ENCODE measurements at places on chromosomes 13 and 19.

DNA sequence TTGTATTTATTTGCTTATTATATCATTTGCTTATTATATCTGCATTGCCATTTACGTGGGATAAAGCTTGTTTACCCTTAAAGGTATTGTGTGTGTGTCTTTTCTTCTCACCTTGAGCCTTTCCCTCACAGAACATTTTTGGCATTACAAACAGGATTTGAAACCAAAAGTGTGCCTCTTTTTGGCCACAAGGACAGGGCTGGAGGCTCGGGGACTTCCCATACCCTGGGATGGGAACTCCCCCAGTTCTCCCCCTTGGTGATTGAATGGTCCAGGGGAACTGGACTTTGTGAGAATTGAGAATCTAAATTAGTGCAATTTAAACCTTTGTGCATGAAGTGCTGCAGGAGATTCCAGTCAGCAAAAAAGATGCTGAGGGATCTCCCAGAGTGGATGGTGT lies 2.4 kb upstream of the ZNF506 start:
- peaks cover under 1% of the 10 kb centered on the region for H3K36me3 ChIP-seq
- H3K27ac ChIP-seq: no peak overlapping the region
- no peak for DNase-seq
- no peaks in the 10 kb centered on the region for H3K27me3 ChIP-seq
- no peak overlapping the region for H3K4me3 ChIP-seq

DNA sequence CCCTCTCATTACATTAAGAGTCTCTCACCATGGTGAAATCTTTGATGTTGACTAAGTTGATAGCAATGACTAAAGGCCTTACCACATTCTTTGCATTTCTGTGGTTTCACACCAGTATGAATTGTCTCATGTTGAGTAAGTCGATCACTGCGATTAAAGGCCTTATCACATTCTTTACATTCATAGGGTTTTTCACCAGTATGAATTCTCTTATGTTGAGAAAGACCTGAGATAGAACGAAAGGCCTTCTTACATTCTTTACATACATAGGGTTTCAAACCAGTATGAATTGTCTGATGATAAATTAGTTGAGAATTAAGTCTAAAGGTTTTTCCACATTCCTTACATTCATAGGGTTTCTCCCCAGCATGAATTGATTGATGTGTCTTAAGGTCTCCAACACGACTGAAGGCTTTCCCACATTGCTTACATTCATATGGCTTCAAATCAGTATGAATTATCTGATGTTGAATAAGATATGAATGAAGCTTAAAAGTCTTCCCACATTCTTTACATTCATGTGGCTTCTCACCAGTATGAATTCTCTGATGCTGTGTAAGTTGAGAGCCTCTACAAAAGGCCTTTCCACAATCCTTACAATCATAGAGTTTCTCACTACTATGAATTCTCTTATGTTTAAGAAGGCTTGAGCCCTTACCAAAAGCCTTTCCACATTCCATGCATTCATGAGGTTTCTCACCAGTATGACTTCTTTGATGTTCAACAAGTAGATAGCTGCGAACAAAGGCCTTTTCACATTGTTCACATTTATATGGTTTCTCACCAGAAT lies 45.6 kb downstream of the ZNF283 start:
- H3K27ac ChIP-seq: no peak overlapping the region
- no peak overlapping the region for H3K4me3 ChIP-seq
- no peaks in the 10 kb centered on the region for H3K27me3 ChIP-seq
- peaks cover 2% of the 10 kb centered on the region for H3K36me3 ChIP-seq

- H3K27ac ChIP-seq: no peak overlapping the region
- no peak overlapping the region for H3K4me3 ChIP-seq
- no peak for DNase-seq
- H3K36me3 ChIP-seq: peaks cover 42% of the 10 kb centered on the region
- peaks cover 8% of the 10 kb centered on the region for H3K4me1 ChIP-seq
Measured at GRCh38 chr13:95604556-95604915, 40.0 kb downstream of the DZIP1 start.

DNA sequence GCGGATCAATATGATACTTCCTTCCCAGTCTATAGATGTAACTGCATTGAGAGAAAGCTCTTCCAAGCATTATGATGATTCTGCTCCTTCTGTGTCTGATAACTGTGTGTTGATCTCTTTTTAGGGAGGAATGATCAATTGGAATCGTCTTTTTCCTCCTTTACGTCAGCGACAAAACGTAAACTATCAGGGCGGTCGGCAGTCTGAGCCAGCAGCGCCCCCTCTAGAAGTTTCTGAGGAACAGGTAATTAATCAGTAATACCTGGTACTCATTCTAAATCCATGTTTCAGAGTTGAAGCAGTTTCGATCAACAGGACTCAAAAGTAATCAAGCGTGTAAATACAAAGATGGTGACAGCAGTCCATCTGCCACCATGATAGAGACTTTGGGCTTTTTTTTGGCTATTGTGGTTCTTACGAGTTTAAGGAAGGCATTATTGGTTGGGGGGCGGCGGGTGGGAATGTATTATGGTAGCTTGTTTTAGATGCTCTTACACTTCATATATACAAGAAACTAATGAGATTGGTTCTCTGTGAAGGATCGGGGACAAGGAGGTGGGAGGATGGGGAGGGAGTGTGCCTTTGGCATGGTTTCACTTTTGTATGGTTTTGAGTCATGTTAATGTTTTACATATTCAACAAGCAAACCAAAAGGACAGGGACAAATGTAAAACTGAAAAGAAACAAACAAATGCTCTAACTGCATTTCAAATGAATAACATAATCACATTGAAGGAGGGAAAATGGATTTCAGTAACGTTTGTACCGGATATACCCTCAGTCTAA lies 60.7 kb upstream of the GPR183 start:
- H3K36me3 ChIP-seq: peaks cover 2% of the 10 kb centered on the region
- H3K27ac ChIP-seq: peak overlapping the region; percentile 15
- H3K27me3 ChIP-seq: no peaks in the 10 kb centered on the region

GRCh38 chr13:98410612-98411011 lies 166.3 kb downstream of the STK24 start:
- peaks cover 21% of the 10 kb centered on the region for H3K36me3 ChIP-seq
- H3K4me1 ChIP-seq: peaks cover 7% of the 10 kb centered on the region
- no peak for DNase-seq
- no peak overlapping the region for H3K4me3 ChIP-seq

DNA sequence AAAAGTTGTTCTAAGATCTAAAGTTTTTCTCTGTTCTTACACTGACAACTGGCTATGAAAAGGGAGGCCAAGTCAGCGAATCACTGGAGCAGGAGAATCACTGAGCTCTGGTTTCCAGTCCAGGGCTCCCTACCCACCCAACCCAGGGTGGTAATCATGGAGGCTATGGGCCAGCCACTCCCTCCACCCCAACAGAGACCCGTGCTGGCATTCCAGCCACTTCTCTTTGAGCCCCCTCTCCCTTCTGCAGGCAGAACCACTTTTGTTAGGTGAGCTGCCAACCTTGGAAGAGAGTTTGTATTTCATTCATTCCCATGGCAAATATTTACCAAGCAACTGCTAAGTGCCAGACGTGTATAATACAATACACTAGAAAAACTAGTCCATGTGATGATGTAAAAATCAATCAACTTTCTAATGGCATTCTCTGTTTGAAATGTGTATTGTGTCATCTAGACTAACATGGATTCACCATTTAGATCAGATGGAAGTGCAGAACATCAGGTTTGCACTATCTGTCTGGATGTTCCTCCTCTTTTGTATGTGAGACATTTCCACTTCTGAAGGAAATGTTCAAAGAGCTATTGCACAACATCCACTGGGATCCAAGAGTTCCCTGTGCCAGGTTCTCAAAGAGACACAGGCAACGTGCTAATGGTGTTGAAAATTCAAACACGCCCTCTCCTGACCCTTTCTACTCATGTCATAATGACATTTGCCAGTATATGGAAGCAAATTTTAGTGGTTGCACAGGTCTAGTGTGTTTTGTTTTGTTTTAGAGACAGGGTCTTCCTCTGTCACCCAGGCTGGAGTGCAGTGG lies 5.3 kb downstream of the MLNR start:
- no peak overlapping the region for H3K4me3 ChIP-seq
- H3K4me1 ChIP-seq: peaks cover 8% of the 10 kb centered on the region
- H3K27ac ChIP-seq: no peak overlapping the region
- peaks cover 34% of the 10 kb centered on the region for H3K27me3 ChIP-seq
- H3K36me3 ChIP-seq: no peaks in the 10 kb centered on the region

- H3K36me3 ChIP-seq: no peaks in the 10 kb centered on the region
- DNase-seq: no peak
- H3K4me1 ChIP-seq: no peaks in the 10 kb centered on the region
- no peak overlapping the region for H3K27ac ChIP-seq
- H3K4me3 ChIP-seq: no peak overlapping the region
- no peaks in the 10 kb centered on the region for H3K27me3 ChIP-seq
Measured at GRCh38 chr13:58960888-58961287, 1202.8 kb downstream of the DIAPH3 start.

DNA sequence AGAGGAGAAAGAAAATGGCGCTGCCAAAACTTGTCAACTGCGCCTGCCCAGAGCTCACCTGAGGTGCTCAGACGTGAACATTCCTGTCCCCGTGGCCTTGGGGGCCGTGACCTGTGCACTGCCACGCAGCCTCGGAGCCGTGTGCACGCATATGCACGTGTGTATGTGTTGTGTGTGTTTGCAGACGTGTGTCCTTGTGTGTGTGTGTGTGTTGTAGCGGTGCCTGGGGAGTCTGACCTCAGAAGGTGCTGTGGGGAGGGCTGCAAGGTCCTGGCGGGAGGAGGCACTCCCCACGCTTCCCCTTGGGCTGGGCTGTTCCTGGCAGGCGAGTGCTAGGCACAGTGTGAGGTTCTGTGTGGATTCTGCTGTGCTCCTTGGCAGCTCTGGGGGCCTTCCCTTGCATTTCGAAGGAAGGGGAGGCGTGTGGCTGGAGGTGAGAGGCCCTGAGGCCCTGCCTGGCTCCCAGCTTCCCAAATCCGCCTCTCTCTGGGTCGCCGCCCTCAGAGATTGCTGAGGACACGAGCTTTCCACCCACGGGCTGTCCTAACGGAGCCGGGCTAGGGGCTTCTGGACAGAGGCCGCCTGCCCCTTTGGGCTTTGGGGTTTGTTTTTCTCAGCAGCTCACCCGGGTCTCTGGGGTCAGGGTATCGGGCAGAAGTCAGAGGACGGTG lies 4.5 kb downstream of the BSG start:
- H3K4me1 ChIP-seq: peaks cover 50% of the 10 kb centered on the region
- no peak overlapping the region for H3K27ac ChIP-seq
- DNase-seq: no peak
- H3K27me3 ChIP-seq: no peaks in the 10 kb centered on the region
- peaks cover 65% of the 10 kb centered on the region for H3K36me3 ChIP-seq
- no peak overlapping the region for H3K4me3 ChIP-seq

DNA sequence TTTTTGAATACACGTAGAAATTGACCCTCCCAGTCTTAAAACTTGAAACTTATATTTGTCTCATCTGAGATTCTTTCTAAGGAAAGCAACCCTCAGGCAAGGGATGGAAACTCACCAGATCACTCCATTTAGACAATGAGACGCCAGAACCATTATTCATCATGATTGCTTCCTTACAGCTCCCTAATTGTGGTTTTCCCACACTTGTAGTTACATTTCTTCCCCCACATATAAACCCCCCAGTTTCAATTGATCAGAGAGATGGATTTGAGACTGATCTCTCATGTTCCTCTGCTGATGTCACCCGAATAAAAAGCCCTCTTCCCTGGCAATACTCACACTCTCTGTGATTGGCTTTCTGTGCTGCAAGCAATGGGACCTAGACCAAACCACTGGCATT lies 197.9 kb upstream of the STARD13 start:
- no peaks in the 10 kb centered on the region for H3K27me3 ChIP-seq
- no peak overlapping the region for H3K27ac ChIP-seq
- H3K36me3 ChIP-seq: no peaks in the 10 kb centered on the region
- no peak overlapping the region for H3K4me3 ChIP-seq

- H3K4me1 ChIP-seq: peaks cover 2% of the 10 kb centered on the region
- H3K27me3 ChIP-seq: no peaks in the 10 kb centered on the region
- H3K4me3 ChIP-seq: no peak overlapping the region
- H3K27ac ChIP-seq: no peak overlapping the region
- DNase-seq: no peak
Measured at GRCh38 chr13:97660594-97661260, 226.8 kb downstream of the RAP2A start.

DNA sequence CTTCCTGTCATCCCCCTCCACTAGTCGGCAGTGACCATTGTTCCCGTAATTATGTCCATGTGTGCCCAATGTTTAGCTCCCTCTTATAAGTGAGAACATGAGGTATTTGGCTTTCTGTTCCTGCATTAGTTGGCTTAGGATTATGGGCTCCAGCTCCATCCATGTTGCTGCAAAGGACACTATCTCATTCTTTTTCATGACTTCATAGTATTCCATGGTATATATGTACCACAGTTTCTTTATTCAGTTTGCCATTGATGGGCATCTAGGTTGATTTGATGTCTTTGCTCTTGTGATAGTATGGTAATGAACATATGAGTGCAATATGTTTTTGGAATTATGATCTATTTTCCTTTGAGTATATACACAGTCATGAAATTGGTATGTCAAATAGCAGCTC lies 522.1 kb downstream of the DCT start:
- H3K27ac ChIP-seq: no peak overlapping the region
- no peak overlapping the region for H3K4me3 ChIP-seq
- no peaks in the 10 kb centered on the region for H3K27me3 ChIP-seq
- H3K36me3 ChIP-seq: no peaks in the 10 kb centered on the region
- no peaks in the 10 kb centered on the region for H3K4me1 ChIP-seq

GRCh38 chr19:15128162-15128770 lies 21.1 kb downstream of the SYDE1 start:
- H3K4me1 ChIP-seq: peaks cover 22% of the 10 kb centered on the region
- no peaks in the 10 kb centered on the region for H3K27me3 ChIP-seq
- no peak overlapping the region for H3K4me3 ChIP-seq
- DNase-seq: no peak

DNA sequence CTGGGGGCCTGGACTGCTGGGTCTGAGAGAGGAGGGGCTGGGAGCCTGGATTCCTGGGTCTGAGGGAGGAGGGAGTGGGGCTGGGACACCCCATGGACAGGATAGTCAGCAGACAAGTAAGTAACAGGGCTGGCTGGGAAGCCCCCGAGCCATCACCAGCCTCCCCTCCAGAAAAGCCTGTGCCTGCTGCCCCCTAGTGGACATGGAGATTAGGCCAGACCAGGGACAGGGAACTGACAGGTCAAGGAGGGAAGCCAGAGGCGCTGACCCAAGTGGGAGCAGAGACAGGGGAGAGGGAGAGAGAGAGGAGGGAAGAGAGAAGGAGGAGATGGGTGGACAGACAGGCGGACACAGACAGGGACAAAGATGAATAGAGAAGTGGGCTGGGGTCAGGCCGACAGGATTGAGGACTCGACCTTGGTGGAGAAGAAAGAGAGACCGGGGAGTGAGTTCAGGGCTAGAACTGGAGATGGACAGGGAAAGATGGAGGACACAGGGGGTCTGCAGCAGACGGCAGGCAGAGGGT lies 6.7 kb upstream of the ERFL start:
- H3K4me3 ChIP-seq: no peak overlapping the region
- no peak overlapping the region for H3K27ac ChIP-seq
- H3K27me3 ChIP-seq: peaks cover 82% of the 10 kb centered on the region
- H3K36me3 ChIP-seq: no peaks in the 10 kb centered on the region
- H3K4me1 ChIP-seq: peaks cover 19% of the 10 kb centered on the region

Measured in spinal cord (tissue), 10 donors.